ENCODE measurements at places on chromosomes 2 and 18. TPM values are rescaled to one million over a fixed set of nuclear protein-coding genes. Genes with fewer than 3 reads are reported as not detected.

DNA sequence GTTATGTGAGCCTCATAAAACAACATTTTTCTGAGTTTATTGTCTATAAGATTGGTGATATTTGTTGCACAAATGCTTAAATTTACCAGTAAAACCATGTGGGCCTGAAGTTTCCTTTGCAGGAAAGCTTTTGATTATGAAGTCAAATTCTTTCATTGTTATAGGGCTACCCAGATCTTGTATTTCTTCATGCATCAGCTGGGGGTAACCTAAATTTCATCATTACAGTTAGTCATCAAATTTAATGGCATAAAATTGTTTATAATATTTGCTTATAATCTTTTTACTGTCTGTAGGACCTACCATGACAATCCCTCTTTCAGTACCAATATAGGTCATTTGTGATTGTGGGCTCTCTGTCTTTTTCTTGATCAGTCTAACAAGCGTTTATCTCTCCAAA lies 47.8 kb downstream of the SMAD2 start:
- DNase-seq: no peak

- peak; percentile 68 for DNase-seq
Measured at GRCh38 chr18:80246445-80247392, 595 bp downstream of the PARD6G start.

- DNase-seq: no peak
Measured at GRCh38 chr2:126643431-126643830, 12.5 kb upstream of the GYPC start.

- DNase-seq: peak; percentile 64
Measured at GRCh38 chr2:174485788-174486562, 854 bp downstream of the GPR155 start.

GRCh38 chr2:240244543-240244942 lies 104.1 kb upstream of the OTOS start:
- DNase-seq: no peak

DNA sequence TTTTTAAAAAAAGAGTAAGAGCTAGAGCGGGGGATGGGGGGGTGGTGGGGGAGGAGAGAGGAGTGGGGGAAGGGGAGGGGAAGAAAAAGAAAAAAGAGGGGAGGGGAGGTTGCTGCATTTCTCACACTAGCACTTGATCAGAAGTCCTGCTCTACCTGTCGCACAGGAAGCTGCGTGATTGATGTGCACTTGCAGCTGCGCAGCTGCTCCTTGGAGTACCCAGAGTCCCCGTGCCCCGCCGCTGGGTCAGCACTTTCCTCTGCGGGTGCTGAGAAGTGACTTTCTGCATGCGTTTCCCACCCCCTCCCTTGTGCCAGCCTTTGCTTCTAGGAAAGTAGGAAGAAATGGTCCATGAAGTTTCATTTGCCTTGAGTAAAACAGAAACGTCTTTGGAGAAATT lies 297.3 kb downstream of the ETAA1 start:
- no peak for DNase-seq

Gene FNDC4
- total RNA-seq: 9.5 TPM

GRCh38 chr2:217105733-217106649 lies 246.1 kb upstream of the TNP1 start:
- no peak for DNase-seq

Gene KANSL3
- 45.2 TPM for total RNA-seq

Gene SPATS2L
- 220 TPM for total RNA-seq

Gene TNS1
- total RNA-seq: 196 TPM

DNA sequence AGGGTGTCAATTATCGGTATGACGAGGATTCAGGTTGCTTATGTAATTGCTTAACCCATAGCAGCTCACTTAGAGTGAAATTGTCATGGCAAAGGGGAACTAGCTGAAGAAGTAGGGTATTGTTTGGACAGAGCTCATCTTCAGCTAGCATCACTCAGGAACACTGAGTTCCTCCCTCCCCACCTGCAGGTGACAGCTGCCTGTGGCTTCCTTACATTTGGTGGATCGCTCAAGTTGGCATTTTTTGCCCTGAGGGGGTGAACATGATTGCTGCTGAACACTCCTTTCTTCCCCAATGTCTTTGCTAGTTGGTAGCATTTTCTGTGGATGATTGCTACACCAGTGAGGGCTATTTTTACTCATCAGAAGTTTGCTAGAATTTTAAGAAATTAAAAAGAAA lies 86.7 kb upstream of the THUMPD2 start:
- no peak for DNase-seq

DNA sequence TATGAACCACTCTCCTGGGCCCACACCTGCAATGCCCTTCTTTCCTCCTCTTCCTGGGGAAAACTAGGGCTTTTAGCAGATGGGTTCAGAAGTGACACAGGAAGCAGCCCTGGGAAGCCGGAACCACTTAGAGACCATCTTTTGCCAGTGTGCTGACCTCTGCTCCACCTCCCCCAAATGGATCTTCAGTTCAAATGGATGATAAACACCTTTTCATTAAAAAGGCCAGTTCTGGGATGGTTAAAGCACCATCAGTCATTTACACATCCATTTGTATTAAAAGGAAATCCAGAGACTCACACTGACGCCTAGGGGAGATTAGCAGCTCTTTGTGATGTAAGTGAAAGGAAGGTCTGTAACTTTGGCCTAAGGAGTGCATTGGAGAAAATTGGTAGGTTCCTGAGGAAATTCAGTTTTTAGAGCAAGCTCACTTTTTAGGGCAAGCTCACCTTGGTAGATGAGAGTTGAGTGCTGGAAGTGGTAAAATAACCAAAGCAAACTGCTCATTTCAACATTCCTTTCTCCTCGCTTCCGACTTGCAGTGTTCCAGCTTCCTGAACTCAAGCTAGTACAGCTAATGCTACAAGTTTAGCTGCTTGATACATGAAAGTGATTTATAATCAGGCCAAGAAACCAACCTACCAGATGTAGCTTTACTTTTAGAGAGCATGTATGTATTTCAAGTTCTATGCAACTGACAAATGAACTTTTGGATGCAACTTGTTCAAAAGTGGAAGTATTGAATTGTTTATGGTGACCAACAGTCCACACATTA lies 47.7 kb downstream of the ACTR2 start:
- no peak for DNase-seq

Gene DYNC2LI1
- total RNA-seq: 37.3 TPM

DNA sequence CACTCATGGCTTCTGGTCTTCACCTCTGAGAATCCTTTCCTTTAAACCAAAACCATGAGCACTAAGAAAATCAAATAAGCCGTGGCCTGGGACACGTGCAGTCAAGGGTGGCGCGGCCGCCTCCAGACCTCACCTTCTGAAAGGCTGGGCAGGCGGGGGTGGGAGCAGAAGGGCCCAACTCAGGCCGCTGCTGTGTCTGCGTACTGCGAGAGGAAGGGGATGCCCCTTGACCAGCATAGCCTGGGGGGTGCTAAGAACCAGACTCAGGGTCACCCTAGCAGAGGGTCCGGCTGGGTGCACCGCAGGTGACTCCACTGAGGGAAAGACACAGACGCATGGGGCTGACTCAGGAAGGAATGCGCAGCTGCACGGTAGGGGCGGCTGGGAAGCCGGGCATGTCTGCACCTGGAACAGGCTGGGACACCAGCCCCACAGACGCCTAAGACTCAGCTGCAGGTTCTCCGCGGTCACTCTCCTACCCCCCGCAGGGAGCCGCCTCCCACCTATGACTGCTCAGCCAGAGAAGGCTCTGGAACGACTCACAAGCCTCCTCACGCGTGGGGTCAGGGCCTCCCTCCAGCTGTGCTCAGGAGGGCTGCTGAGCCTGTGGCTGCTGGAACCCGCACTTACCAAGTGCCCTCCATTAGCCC lies 432.4 kb upstream of the MYT1L start:
- DNase-seq: peak; percentile 35

- no peak for DNase-seq
Measured at GRCh38 chr18:68984342-68984741, 186.5 kb downstream of the CCDC102B start.

GRCh38 chr18:63271881-63272299 lies 47.7 kb downstream of the BCL2 start:
- no peak for DNase-seq

DNA sequence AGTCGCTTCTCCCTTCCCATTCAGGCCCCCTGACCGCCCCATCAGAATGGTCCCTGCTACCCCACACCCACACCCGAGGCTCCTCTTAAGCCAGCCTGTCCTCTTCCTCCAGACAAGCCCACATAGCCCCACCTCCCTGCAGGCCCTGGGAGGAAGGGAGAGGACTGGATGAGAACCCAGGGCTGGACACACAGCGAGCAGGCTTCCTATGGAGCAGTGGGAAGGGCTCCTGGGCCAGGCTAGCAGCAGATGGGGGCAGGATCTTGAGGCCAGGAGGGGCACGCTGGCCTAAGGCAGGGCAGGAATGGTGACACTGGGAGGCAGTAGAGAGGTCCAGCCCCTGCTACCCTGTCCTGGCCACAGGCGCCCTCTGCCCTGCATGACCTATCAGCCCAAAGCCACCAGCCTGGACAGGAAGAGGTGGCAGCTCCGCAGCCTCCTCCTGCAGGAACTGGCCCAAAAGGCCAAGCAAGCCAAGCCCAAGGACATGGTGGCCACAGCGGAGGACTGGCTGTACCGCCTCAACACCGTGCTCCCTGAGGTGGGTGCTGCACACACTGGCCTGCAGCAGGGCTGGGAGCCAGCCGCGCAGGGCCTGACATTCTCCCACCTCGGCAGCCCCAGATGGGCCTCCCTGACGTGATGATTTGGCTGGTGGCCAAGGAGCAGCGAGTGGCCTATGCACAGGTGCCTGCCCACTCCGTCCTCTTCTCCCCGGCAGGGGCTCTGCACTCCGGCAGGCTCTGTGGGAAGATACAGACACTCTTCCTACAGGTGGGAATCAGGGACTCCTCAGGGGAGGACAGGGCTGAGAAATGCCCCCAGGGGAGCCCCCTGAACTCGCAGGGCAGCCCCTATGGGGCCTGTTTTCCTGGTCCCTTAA lies 43.3 kb downstream of the FER1L5 start:
- peak; percentile 80 for DNase-seq

- no peak for DNase-seq
Measured at GRCh38 chr2:141595316-141595920, 535.4 kb downstream of the LRP1B start.

- DNase-seq: peak; percentile 32
Measured at GRCh38 chr2:9207641-9208311, 1.2 kb downstream of the ASAP2 start.

DNA sequence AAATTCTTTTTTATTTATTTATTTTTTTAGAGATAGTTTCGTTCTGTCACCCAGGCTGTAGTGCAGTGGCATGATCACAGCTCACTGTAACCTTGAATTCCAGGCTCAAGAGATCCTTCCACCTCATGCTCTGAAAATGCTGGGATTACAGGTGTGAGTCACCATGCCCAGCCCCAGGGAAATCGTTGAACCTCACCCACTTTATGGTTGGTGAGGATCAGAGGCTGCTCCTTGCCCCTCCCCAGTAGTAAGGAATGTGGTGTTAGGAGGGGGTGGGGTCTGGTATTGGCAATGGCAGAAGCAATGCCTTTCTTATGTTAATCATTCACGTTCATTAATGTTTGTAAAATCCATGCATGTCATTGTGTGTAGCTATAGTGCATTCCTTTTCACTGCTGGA lies 161.9 kb downstream of the SUCLG1 start:
- DNase-seq: no peak

Gene NAT8
- total RNA-seq: not detected

Gene BARD1
- 69.9 TPM for total RNA-seq
